Activated CD4-positive, alpha-beta T cell treated with anti-CD3 and anti-CD28 coated beads, Interleukin-2, Interleukin-6, amounts not matched to agents 100 ng/mL and 50 ng/mL, durations not matched to agents 16 hours and 8 hours (primary cell): ENCODE measurements at places on chromosomes 7 and 10.
A peak's percentile ranks its signal among the peaks of the same experiment; 100 is the strongest.

DNA sequence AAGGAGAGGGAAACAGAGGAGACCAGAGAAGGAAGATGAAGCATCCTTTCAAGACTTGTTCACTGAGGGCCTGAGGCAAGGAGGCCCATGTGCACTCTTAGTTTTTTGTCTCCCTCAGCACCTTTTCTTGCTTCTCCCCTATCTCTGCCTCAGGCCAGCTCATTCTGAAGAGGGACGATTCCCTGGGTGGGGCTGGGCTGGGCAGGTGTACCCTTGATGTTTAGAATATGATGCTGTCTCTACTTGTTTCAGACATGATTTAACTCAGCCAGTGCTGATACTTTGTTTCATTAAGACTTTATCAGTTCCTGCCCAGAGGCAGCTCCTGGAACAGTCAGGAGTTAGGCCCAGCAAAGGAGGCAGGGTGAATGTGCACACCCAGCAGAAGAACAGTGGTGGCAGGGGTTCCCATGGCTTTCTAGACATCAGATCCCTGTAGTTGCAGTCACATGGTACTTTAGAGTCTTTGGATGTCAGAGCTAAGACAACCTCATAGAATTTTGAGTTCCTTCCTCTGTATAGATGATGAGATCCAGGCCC is 3.4 kb downstream of the PRXL2A start:
- no peak for DNase-seq

DNA sequence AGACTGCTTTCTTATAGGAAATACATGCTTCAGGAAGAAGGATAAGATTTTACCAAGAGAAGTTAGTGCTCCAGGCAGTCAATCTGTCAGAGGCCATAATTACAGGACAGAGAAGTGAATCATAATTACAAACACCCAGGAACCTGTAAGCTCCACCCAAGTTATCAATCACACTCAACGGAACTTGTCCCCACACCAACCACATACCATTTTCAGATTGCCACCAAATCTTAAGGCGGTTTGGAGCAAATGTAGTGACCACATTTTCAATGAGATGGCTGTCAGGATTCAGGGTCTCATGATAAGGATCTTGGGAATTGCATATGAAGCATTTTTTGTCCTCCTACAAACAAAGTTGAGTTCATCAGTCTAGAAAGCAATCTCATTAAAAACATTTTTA is 4.8 kb downstream of the LAMB1 start:
- DNase-seq = no peak

DNA sequence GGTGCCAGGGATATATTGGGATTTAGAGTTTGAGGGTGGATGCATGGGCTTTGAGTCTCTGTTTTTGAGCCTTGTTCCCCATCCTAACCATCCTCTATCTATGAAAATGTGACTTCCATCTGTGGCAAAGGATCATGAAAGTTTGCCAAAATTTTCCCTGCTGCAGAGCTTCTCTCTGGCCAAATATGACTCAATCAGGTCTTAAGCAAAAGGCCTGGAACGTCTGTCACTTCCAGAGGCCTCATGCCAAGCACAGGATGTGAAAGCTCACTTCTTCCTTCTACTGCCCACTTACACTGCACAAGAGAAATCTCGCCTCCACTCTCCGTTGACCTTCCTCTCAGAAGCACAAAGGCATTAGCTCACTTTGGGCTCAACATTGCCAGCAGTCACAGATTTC is 696.9 kb upstream of the NRP1 start:
- no peak for DNase-seq

DNA sequence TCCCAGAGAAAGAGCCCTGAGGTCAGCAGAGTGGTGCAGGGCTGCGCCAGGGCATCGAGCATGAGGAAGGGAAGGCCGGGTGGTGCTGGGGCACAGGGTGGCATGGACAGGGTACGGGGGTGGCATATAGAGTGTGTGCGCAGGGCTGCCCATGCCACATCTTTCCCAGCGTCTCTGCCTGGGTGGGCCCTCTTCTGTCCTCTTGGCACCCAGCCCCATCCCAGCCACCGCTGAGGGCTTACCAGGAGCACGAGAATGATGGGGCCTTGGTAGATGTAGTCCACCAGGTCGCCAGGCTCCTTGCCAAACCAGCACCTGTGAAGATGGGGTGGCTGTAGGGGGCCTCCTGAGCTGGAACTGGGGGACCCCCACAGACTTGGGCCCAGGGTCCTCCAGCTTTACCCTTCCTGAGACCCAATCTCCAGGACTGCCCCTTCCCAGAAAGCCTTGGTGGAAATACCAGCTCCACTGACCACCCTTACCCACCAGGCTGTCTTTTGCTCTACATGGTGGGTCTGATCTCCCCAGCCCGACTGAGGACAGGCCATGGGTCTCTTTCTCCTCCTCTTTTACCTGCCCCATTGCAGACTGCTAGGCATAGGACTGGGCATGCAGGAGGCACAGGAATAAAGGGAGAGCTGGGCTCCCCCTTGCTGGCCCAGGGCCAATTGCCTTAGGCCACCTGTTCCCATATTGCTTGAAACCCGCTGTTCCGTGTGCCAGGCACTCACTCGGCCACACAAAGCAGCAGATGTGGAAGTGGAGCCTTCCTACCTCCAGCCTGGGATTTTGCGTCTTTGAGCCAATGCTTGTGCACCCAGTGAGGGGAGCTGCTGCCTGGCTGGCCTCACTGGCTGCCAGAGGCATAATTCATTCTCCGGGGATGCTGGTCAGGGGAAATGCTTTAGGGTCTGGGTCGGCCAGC is 21.7 kb downstream of the CRHR2 start:
- no peak for DNase-seq

DNA sequence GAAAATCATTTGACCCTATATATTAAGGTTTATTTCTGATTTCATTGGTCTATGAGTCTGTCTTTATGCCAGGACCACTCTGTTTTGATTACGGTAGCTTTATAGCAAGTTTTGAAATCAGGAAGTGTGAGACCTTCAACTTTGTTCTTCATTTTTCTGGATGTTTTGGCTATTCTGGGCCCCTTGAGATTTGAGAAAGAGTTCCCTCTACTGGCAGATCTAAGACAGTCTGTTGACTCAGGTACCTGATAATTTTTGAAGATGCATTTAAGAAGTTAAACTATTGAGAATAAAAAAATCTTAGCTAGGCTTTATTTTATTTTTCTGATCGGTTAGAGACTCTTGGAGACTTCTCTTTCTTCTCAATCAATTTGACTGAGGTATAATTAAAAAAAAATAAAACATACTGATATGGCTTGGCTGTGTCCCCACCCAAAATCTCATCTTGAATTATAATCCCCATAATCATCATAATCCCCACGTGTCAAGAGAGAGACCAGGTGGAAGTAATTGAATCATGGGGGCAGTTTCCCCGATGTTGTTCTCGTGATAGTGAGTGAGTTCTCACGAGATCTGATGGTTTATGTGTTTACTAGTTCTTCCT is 209.2 kb downstream of the SNX10 start:
- DNase-seq = peak; percentile 31

DNA sequence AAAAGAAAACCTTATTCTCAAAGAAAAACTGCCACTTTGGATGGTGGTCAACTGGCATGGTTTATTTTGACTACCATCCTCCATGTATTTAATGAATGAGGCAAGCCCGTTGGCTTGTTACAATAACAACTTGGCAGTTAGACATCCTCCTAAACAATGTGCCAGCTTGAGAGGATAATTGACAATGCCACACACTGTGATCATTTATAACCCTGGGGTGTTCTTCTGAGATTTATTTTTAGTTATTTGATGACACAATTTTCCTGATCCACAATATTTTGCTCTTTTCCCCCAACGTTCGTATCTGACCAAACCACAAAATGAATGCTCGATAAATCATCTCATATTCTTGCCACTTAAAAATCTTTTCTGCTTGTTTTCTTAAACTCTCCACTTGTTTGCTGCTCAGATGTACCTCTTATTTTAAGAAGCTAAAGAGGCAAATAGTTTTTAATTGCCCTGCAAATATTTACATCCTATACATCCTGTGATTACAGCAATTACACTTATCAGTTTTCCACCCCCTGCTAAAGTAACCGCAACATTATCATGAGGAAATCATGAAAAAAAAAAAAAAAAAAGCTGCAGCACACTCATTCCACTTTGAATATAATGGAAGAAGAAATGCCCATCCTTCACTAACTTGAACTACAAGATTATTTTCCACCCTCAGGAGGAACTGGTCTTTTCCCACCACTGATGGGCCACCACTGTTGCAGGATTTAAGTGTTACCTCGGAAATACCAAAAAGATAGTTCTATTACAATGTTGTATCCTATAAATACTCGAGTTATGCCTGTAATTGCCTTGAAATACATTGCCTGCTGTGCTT is 119.9 kb downstream of the MBL2 start:
- DNase-seq = no peak

DNA sequence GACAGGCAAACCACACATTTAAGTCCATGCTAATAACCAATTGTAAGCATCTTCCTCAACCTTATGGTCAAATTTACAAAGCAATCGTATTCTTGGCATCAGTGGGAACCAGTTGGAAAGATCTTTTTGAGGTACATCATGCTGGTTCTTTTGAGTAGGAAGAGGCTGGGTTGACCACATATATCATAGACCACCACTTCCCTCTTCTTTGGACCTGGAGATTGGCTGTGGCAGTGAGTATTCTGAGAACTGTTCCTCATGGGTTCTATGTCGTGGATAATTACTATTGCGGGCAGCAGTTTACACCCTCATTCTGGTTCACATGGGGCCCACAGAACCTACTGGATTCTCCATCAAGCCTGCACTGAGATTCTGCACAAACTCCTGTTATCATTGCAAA is 35.5 kb upstream of the C1GALT1 start:
- no peak for DNase-seq

- no peak for DNase-seq
Measured at GRCh38 chr7:122970740-122971725, 24.5 kb downstream of the TAS2R16 start.

DNA sequence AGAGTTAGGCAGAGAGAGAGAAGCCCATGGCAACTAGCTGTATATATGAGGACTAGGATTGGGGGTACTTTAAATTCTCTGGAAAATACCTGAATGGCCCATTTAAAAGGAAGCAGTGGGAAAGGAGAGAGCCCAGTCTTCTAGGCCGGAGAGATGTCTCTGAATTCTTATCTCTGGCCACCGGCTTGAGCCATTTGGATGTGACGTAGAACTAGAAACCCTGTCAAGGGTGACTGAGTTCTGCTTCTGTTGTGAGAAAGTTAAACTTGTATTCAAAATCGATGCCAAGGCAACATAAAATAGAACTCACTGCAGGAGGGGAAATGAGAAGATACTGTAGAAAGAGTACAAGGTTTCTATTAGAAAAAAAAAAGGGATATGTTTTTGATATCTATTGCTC is 6.3 kb upstream of the GSTK1 start:
- DNase-seq = no peak

DNA sequence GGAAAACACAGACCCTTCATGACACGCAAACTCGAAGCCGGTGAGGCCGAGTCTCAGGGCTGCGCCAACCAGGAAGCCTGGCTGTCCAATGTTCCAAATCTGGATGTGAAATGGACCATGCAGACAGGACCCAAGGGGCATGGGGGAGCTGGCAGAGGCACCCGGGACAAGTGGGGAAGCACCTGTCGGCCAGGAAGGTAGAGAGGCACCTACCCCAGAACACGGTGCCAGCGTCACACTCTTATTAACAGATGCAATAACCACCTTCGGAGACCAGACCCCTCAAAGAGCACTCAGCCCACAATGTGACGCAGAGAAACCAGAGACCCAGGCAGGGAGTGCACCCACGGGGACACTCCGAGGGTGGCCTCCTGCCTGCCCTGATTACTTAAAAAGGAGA is 88.3 kb upstream of the PDGFA start:
- DNase-seq = no peak

- DNase-seq = no peak
Measured at GRCh38 chr7:45162943-45163691, 5.5 kb downstream of the RAMP3 start.

- peak; percentile 15 for DNase-seq
Measured at GRCh38 chr7:23184709-23185359, 3.0 kb downstream of the NUP42 start.

DNA sequence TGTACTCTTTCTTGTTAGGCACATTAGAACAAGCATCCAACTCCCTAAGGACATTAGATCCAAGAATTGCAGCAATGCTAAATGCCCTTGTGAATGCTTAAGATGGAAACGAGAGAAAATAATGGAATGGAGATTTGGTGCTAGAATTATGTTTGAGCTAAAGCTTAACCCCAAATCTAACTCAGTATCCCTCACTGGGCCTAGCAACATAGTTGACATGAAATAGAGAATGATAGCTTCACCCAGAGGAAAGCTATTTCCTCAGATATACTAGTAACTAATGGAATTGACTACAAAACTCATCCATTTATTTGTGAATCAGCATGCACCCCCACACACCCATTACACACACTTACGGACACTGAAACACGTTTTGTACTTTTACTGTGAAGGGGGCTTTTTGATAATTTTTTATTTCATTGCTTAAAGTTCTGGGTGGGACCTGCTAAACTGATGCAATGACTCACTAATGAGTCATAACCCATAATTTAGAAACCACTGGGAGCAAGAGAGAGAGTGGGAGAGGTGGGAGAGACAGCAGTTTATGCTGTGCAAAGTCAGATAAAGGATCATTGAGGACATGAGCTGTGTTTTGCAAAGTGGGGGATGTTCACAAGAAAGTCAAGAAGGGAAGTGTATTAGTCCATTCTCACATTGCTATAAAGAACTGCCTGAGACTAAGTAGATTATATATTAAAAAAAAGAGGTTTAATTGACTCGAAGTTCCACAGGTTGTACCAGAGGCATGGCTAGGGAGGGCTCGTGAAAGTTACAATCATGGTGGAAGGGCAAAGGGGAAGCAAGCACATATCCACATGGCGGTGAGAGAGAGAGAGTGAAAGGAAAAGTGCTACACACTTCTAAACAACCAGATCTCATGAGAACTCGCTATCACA is 382.7 kb downstream of the SFMBT2 start:
- DNase-seq = peak; percentile 36

DNA sequence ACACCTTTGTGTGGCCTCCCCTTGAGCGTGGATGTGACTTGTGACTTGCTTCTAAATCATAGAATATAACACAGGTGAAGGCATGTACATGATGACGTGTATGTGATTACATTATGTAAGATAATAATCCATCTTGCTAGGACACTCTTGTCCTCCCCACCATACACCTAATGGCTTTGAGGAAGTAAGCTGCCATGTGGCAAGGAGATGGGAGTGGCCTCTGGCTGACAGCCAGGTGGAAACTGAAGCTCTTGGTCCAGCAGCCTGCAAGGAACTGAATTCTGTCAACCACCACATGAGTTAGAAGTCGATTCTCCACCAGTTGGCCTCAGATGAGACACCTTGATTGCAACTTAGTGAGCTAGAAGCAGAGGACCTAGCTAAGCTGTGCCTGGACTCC is 67.4 kb upstream of the ELN start:
- no peak for DNase-seq

- DNase-seq = no peak
Measured at GRCh38 chr10:125218967-125219366, 58.6 kb upstream of the CTBP2 start.
